Hematopoietic multipotent progenitor cell (in vitro differentiated cells): ENCODE measurements at places on chromosomes 2 and 18.

- no peak for DNase-seq
Observed at GRCh38 chr2:111034606-111035005, 86.1 kb upstream of the BCL2L11 start.

DNA sequence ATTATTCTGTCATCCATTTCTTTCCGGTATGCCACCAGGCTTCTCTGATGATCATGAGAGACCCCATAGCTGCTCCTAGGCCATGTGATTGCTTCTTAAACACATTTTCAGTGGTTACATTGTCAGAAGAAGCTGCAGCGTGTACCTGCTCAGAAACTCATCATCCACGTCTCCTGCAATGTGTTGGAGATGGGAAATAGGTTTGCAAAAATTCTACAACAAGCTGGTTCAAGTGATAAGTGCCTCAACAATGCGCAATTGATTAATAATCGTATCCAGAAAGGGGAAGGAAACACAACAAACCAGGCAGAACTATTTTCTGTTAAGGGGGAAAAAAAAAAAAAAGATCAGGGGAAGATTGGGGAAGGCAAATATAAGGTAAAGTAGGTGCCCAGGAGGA lies 75.7 kb upstream of the THUMPD2 start:
- no peak for DNase-seq

- peak; percentile 16 for DNase-seq
Observed at GRCh38 chr2:1010415-1010930, 59.8 kb downstream of the SNTG2 start.

GRCh38 chr2:145617906-145618305 lies 1098.0 kb upstream of the ZEB2 start:
- no peak for DNase-seq

GRCh38 chr2:241256168-241256545 lies 59.3 kb downstream of the HDLBP start:
- DNase-seq, result no peak

DNA sequence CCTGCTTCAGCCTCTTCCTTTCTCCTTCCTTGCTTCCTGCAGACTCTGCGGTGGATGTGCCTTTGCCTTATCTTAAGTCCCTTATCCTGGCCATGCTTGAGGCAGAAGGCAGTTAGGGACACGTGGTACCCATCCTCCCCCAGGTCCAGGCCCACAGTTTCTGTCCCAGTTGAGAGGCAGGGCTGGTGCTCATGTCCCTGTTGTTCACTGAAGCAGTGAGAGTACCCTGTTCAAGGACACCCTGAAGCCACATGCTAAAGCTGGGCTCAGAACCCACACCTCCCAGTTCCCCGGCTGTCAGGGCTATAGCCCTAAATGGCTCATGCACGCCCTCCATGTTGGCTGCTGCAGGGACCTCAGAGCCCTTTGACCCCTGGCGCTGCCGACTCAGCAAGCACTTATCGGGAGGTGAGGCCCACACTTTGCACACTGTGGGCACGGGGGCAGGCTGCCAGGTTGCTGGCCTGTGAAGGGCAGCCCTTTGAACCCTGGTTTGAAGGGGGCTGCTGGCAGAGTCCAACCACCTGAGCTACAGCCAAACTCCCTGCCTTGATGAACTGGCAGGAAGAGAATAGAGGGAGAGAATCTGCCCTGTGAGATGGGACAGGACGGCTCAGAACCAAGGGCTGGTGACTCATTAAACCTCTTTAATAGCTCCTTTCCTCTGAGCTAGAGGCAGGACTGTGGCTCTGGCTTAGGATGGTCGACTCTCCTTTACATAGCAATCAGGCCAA lies 6.3 kb downstream of the KHK start:
- no peak for DNase-seq

- no peak for DNase-seq
Observed at GRCh38 chr2:150591496-150592285, 104.2 kb upstream of the RND3 start.

DNA sequence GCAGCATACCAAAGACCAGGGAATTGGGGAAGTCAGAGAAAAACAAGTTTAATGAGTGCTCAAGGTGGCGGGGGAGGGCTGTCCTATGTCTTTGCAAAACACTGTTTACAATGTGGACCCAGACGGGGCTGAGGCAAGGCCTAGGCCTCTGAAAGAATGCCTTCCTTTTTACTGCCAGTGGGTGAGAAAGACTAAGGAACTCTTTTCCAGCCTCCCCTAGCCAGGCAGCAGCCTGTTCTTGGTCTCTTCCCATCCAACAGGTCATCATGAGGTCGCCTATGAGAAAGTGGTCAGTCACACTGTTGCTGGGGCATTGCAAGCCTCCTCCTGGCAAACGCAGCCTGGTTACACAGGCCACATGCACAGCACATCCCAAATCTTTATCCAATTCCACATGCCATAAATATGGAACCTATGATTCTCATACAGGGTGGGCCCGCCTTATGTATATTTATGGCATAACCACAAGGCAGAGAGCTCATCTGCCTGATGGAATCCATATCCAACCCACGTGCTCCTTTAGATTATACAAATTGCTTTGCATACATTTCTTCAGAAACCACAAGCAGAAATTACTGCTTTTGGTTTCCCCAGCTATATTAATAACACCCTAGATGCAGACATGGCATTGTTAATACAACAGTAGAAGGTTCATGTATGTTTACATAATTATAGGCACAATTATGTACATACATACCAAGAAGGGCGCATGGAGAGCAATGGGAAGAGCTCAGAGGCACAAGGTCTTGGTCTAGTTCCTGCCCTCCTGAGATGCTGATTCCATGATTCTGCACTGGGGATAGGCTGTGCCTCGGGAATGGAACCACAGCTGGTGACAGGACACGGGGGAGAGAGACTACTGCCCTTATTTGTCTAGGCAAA lies 48.6 kb downstream of the NRP2 start:
- DNase-seq, result peak; percentile 12

- DNase-seq, result no peak
Observed at GRCh38 chr2:224398289-224398688, 3.6 kb downstream of the FAM124B start.

DNA sequence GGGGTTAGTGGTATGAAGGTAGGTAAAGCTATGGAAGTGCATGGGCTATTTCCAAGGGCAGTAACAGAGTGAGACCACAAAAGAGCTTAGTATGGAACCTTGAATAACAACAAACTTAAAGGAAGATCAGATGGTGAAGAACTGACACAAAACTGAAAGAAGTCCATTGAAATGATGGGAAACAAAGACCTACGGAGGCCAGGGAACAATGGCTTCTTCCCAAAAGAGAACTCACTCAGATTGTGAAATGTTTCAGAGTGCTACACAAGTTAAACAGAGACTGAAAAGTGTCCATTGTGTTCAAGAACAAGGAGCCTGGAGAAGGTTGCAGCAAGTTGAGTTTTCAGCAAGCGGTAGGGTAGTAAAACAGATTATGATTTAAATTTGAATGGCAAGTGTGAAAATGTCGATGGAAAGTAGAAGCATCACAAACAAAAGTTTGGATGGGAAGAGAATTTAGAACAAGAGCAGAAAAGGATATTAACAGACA lies 700.0 kb upstream of the NXPH2 start:
- no peak for DNase-seq

DNA sequence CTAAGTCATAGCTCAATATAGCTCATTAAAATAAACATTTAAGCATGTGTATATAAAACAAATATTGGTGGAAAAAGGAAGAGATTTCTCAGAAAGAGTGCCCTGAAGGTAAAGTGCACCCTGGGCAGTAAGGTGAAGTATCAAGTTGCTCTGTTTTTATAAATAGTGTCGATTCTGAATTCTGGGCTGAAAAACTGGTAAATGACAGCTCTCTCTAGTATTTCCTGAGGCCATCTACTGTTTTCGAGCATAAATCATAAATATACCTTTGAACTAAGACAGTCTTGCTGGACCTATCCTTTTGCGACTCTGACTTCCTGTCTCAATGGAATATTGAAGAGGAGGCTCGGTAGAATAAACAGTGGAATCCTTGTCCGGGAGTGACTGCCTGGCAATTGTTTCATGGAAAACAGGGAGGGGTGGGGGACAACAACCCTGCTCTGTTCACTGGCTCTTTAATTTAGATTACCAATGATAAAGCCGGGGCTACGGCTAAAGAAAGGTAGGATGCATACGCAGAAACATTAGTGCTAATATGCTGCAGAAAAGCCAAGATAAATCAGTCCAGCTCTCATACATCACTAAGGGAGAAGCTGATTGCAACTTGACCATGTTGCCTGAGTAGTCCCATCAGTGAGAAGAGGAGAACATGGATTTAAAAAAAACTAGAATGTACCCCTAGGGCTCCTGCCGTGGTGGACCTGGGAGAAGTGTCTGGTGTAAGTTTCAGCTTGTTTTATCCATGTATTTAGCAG lies 124.1 kb downstream of the RAPGEF4 start:
- no peak for DNase-seq

GRCh38 chr2:215410932-215411285 lies 25.0 kb downstream of the FN1 start:
- DNase-seq, result no peak

- no peak for DNase-seq
Observed at GRCh38 chr2:136139631-136140030, 21.7 kb upstream of the CXCR4 start.

- no peak for DNase-seq
Observed at GRCh38 chr2:79622508-79622907, 109.7 kb downstream of the CTNNA2 start.

GRCh38 chr2:31125918-31126695 lies 12.1 kb downstream of the GALNT14 start:
- DNase-seq, result no peak

- no peak for DNase-seq
Observed at GRCh38 chr2:232937278-232937906, 67.3 kb downstream of the SNORC start.

- DNase-seq, result peak; percentile 26
Observed at GRCh38 chr2:134782792-134783191, 55.6 kb upstream of the ACMSD start.

GRCh38 chr2:62409442-62409841 lies 96.6 kb downstream of the TMEM17 start:
- DNase-seq, result no peak

GRCh38 chr2:239973386-239973785 lies 51.8 kb downstream of the NDUFA10 start:
- no peak for DNase-seq

DNA sequence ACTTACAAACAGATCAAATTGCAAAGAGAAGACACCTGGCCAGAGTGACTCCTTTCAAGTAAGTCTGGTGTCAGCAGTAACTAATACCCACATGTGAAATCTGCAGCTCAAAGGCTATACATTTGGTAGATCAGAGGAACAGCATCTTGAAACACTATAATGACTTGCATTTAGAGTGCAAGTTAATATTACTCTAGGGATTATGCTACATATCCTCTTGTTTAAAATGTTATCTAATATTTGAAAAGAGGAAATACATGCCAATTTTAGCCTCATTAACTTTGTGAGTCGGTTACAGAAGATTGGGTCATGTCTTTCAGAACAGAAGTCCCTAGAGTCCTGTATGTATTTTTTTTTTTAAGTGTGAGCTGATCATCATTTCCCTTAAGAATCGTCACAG lies 15.2 kb downstream of the LANCL1 start:
- no peak for DNase-seq

DNA sequence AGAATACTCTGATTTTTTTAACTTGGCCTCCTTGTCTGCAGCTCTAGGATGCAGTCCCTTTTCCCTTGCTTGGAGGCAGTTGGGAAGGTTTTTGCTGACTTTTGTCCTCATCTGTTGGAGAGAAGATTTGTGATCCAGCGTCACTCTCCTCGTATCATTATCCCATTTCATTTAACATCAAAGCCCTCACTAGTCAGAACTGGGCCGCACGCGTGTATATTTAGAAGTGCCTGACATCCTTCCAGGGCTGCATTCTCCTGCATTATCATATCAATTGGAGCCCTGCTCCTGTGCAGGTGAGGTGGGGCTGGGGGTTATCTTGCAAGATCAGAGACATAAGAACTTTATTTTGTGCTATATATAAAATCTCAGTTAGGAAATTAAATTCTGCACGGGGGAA lies 435.1 kb upstream of the HS6ST1 start:
- DNase-seq, result no peak
